Germinal center (tissue), 1 donor: ENCODE measurements at places on chromosomes 12 and 14.

- DNase-seq: no peak
Observed at GRCh38 chr12:39605996-39606395, 13.6 kb downstream of the ABCD2 start.

DNA sequence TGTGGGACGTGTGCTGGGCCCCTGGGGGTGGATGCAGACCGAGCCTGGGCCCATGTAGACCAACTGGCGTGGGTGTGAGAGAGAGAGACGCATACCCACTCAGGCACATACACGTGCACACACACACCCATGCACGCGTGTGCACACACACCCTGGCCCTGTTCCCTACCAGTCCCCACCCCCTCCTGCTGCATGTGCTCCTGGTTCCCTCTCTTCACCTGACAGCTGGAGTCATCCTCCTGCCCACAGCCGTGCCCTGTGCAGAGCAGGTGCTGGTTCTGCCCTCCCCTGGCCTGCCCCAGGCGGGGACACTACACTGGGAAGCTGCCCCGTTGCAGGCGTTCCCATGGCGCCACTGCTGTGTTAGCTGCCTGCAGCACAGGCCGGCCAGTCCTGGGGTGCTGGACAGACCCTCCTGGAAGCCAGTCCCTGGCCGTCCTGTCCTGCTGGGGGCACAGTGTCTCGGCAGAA is 18.5 kb downstream of the PACS2 start:
- DNase-seq: no peak

GRCh38 chr14:94659901-94660300 is 47.7 kb downstream of the SERPINA3 start:
- DNase-seq: no peak

DNA sequence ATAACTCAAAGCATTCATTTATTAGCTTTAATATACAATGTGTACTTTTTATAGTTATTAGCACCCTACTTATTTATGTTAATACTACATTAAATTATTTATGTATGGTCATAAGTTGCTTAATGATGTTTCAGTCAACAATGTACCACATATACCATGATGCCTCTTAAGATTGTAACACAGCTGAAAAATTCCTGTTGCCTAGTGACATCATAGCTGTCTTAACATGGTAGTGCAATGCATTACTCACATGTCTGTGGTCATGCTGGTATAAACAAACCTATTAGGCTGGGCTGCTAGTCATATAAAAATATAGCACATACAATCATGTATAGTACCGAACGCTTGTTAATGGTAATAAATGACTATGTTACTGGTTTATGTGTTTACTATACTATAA is 120.4 kb downstream of the ANO6 start:
- DNase-seq: no peak

DNA sequence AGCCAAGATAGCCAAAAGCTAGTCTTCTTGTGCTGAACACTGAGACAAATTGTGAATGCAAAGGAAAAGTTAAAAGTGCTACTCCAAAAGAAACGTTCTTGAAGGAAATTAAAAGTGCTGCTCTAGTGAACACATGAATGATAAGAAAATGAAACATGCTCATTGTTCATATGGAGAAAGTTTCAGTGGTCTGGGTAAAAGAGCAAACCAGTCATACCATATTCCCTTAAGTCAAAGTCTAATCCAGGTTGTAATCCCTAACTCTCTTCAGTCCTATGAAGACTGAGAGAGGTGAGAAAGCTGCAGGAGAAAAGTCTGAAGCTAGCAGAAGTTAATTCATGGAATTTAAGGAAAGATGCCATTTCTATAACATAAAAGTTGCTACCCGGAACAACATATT is 121.5 kb downstream of the MNAT1 start:
- no peak for DNase-seq

DNA sequence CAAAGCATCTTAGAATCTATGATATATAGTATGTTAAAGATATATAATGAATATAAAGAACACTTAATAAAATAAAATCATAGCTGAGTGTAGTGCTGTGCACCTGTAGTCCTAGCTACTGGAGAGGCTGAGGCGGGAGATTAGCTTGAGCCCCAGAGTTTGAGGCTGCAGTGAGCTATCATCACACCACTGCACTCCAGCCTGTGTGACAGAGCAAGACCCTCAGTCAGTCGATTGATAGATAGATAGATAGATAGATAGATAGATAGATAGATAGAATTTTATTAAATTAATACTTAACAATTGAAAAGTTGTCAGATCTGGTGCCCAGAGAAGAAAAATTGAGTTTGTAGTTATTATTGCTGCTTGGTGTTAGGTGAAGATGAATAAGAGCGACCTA is 40.0 kb downstream of the CNOT2 start:
- no peak for DNase-seq

DNA sequence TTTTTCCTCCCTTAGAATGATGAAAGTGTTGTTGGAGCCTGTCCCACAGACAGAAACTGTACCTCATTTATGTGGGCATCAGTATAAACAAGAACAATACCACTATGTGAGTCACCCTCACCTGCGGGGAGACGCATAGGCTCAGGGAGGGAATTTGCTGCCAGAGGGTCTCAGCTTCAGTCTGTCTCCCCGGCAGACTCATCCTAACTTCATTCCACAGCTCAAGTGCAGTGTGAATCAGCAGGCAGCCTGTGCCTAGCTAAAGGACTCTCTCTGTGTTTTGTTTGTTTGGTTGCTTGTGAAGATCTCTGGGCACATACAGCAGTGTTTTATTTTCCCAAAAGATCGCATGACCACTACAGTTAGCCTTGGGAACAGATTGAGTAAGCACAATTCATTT is 98.9 kb downstream of the PRKCH start:
- no peak for DNase-seq

DNA sequence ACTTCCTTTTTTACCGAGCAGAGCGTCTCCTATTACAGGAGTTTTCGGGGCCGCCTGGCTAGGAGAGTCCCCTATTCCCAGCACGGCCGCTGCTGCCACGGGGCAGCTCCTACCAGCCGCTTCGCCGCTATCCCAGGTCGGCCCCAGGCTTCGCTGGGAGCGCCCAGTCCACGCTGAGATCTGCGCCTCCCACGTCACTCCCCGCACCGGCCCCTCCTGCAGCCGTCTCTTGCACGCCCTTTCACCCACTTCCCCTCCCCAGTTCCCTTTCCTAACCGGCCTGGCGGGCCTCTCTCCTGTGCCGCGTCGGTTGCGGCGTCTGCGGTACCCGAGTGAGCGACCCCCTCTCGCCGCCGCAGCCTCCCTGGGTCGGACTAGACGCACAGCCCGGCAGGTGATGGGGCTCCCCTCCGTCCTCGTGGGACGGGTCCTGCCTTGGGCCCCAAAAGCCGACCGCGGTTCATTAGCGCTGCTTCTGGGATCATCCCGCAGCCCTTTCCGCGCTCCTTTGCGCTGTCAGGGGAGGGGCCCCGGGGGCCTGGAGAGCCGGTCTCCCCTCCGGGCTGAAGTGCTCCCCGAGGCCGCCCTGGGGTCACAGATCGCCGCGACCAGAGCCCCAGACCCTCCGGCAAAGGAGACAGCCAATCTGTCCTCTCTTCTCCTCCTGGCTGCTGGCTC is 1318.4 kb downstream of the TMEM121 start:
- DNase-seq: peak; percentile 83

DNA sequence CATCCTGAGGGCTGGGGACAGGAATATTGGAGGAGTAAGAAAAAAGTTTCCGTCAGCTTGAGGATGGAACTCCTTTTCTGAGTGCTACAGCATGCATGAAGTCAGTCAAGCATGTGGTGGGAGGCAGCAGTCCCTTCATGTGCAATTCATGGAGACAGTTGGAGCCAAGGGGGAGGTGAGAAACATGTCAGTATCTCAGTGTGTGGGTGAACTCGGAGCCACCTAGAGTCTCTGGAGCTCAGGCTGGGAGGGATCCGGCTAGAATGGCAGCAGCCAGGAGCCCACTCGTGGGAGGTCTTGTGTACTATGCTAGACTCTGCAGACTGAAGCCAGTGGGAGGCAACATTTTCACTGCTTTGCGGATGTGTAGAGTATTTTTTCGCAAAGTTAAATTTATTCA is 60.3 kb downstream of the AVPR1A start:
- DNase-seq: no peak

- DNase-seq: no peak
Observed at GRCh38 chr14:51071857-51072256, 23.0 kb downstream of the TRIM9 start.

DNA sequence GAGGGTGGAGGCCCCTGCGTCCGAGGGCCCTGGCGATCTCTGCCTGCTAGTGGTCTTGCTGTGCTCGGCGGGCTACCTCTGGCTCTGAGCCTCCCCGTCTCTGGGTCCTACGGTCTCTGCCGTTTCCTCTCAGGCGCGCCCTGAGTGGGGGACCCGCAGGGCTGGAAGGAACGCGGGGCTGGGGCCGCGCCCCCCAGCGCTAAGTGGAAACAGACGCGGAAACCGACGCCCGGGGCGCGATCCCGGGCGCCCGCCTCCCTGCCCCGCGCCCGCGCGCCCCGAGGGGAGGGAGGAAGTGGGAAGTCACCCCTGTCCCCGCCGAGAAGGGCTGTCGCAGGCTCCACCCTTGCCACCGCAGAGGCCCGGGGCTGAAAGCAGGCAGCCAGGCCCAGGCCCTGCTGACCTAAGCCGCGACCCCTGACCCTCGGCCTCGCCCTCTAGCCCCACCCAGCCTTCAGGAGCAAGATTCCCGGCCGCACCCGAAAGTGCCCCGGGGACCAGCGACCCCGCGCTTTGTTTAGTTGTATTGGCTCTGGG is 831 bp downstream of the CRIP1 start:
- peak; percentile 70 for DNase-seq

GRCh38 chr12:67764055-67764454 is 115.5 kb downstream of the DYRK2 start:
- no peak for DNase-seq

DNA sequence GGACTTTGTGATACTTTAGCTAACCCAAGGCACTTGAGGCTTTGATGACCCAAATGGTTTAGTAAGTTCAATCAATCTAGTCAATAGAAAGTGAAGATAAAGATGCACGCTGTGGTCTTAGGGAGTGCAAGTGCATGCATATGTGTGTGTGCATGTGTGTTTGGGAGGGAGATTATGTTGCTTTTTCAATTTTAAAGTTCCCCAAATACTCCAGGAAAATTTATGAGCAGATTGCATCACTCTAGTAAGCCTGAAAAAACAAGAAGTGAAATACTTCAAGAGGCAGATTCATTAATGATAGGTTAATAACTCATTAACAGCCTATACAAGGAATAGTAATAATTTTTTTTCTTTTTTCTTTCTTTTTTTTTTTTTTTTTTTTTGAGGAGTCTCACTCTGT is 12.4 kb upstream of the SIX1 start:
- no peak for DNase-seq
